GM20000 (cell line): ENCODE measurements at places on chromosomes 2 and 18.

- no peak for DNase-seq
Measured at GRCh38 chr2:199933466-199933865, 21.8 kb downstream of the TYW5 start.

DNA sequence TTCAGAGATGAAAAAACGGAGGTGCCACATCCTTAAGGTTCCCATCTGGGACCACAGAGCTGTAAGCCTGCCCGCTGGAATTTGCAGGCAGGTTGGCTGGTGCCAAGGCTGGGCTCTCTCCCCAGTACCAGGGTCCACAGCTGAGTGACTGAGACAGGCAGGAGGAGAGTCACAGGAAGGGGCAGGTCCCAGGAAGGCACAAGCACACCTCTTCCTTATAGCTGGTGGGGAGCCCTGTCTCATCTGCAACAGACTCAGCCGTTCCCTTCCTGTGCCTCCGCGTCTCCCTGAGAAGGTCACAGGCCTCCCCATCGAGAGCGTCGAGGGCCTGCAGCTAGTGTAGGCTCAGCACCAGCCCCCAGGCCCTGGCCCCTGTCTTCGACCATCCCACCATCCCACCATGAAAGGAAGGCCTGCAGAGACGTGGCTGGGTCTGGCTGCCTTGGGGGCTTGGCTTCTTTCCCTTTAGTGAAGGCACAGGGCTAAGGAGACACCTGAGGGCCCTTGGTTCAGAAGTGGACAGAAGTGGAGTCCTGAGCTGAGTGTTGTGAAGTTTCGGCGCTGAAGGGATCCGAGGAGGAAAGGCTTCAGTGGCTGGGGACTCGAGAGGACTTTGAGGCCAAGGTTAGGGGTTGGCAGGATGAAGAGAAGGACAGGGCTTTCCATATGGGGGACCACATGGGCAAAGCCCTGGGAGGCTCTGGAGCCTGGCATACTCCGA is 26.8 kb downstream of the GLI2 start:
- no peak for DNase-seq

DNA sequence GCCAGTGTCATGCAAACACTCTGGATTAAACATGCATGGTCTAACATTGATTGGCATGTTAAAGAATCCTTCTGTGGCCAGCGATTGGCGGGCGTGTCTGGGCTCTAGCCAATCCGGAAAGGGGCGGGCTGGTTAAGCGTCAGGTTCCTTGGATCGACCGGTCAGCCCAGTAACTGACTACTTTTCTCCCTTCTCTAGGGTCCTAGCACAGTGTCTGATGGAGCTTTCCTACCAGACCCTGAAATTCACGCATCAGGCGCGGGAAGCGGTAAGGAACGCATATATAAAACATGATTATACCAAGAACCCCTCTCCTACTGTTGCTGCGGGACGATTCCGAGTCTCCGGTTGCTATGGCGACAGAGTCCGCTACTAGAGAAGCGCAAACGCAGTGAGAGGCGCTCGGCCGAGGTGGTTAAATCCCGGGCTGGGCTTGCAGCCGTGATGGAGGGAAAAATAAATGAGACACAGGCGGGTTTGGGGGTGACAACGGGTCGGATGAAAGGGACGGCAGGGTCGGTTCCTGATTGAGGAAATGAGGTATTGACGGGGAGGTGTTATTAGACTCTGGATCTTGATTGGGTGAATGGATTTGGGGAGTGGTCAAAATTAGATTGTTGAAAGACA is 29.4 kb downstream of the KATNAL2 start:
- DNase-seq = peak; percentile 79

- peak; percentile 91 for DNase-seq
Measured at GRCh38 chr2:94874277-94874997, 3.2 kb downstream of the TEKT4 start.

GRCh38 chr18:79911344-79912270 is 39.8 kb downstream of the SLC66A2 start:
- DNase-seq = no peak

DNA sequence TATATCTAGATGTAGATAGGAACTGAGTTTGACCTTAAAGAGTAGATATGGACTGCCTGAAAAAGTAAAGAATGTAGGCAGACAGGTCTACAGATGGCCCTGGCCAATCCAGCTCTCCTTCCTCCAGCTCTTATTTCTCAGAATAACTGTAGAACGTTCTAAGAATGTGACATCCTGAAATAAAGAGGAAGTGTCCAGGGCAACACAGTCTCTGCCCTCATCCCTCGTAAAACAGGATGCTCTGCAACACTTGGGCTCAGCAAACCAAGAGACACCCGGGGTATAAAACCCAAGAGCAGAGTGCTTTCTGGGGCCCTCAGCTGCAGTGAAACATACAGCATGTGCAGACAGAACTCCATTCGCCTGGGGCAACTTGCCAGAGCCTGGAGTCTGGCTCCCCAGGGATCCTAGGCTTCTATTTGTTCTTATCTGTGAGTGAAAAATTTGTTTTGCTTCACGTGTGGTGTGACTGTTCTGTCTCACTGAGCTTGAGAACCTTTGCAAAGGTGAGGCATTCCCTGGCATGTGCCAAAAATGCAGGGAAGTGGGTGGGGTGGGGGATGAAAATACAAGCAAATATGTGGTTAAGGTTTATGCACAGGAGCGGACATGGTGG is 401.0 kb downstream of the SETBP1 start:
- DNase-seq = no peak

DNA sequence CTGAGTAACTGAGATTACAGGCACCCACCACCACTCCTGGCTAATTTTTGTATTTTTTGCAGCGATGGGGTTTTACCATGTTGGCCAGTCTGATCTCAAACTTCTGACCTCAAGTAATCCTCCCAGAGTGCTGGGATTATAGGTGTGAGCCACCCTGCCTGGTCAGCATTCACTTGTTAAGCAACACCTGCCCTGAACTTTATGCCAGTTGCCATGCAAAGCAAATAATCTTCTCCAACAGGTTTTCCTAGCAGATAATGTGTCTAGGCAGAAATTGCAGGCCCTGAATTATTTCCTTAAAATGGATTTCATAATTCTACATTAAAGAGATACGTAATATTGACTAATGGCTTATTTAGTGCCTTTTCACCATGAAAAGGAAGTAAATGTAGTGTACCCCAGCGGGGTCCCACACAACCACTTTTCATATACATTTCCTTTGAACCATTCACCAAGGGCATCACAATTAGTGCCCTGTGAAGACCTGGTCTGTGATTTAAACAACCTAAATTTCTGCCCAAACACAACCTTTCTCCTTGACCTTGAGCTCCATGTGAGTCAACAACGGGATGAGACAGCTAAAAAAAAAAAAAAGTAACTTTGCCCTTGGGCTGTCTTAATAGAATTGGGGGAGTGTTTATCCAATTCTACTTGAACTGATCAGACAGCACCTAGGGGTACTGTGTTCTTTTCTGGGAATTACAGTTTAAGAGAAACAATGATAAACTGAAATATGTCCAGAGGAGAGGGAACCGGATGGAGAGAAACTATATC is 41.6 kb downstream of the EEF1B2 start:
- no peak for DNase-seq

GRCh38 chr18:34117319-34117718 is 107.4 kb downstream of the NOL4 start:
- no peak for DNase-seq

DNA sequence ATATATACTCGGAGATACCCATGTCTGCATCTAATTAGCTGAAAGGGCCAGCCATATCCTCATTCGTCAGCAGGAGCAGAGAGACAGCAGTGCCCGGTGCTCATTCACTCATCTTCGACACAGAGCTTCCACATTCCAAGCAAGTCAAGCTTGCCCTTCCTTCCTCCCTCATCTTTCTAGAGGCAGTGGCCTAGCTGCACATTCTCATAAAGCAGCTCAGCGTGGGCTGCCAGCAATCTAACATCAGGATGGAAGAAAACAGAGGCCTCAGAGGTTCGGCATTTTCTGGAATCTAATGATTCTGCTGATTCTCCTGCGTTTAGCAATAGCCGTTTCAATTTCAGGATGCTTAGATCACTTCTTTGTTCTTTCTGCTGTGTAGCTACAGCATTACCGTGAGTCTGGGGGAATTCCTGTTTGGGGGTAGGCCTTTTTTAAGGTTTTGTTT is 68.8 kb downstream of the CLHC1 start:
- DNase-seq = no peak
